ENCODE measurements at places on chromosomes 7 and 10. TPM values are rescaled to one million over a fixed set of nuclear protein-coding genes. Genes with fewer than 3 reads are reported as not detected.
A peak's percentile ranks its signal among the peaks of the same experiment; 100 is the strongest.

DNA sequence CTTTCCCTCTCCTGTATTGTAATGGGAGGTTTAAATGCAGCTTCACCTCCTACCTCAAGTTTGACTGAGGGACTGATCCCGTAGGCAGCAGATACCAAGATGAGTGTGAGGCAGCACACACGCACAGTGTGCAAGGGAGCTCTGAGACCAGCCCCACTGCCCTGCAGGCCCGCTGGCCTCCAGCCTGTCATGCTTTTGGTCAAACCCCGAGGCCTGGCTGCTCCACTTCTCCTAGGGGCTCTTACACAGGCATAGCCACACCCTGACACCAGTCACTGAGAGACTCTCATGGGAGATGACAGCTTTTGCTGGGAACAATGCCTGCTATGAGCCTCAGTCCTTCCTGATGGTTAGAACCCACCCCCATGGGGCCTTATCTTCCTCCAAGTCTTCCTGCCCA, 27.6 kb downstream of the DRGX start:
- no peak for DNase-seq

NHLRC2 gene
- total RNA-seq, result 7.0 TPM

LRRC18 gene
- total RNA-seq, result not detected

DNA sequence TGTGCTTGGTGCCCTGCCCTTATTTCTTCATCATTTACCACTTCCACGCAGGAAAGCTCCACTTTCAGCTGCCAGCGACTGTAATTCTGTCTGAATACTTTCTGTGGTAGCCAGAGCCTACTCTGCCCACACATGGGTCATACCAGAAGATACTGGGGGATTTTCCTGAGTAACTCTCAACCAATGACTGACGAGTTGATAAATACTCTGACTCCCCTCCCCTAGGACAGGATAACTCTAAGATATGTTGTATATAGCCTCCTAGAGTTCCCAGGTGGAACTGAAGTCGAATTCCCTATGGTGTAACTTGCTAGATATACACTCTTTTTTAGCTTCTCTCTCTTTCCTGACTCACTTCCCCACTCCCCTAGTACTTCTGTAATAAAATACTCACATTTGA, 29.8 kb downstream of the SEM1 start:
- DNase-seq, result no peak

DNA sequence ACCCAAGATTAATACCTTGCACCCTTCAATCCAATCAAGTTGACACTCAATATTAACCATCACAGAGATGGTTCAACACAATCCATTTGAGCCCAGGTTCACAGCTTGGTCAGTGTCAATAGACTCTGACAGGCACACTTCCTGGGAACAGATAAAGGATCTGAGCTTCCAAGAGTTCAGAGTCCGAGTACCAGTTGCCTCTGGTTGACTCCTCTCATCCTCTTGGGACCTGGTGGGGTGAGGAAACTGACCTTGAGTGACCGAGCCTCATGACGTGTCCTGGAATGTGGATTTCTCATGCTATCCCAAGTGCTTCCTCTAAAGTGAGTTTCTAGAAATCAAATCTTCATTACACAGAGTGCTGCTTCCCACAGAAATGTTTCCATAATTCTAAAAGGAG, 162.0 kb downstream of the CYP26A1 start:
- peak; percentile 67 for DNase-seq

GRCh38 chr7:148732862-148733261, 34.2 kb downstream of the CUL1 start:
- DNase-seq, result no peak

DNA sequence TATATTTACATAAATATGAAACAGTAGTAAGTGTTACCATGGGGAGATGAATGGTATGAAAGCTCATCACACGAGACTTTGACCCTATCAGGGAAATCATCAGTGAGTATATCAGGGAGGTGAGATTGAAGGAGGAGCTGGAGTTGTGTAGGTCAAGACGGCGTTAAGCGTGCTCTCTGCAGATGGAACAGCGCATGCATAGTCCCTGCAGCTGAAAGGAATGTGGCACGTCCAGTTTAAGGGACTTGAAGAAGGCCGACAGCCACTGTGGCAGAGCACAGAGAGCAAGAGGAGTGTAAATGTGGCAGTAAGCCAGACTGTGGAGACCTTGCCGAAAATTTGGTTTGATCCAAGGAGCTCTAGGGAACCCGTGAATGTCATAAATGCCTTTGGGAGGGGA, 38.9 kb downstream of the POU6F2 start:
- DNase-seq, result no peak

GRCh38 chr10:38094927-38095574, 914 bp downstream of the ZNF37A start:
- peak; percentile 30 for DNase-seq

DNA sequence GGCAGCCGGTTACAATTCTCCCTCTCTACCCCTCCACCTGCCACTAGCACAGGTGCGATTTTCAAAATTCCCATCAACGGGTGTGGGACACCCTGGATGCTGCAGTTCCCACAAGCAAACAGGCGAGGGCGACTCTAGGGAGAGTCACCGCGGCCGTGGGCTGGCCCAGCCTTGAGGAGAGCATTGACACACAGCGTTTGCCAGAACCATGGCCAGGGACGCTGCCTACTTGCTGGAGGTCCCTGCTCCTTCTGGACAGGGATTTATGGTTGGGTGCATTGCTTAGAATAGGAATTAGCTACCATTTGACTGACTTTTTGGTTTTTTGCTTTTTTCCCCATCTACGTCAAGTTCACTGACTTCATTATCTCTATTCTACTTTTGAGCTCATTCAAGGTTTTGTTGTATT, 19.0 kb upstream of the CLDN4 start:
- DNase-seq, result peak; percentile 50

- DNase-seq, result peak; percentile 49
Observed at GRCh38 chr10:118307220-118307619, 34.9 kb downstream of the FAM204A start.

DNA sequence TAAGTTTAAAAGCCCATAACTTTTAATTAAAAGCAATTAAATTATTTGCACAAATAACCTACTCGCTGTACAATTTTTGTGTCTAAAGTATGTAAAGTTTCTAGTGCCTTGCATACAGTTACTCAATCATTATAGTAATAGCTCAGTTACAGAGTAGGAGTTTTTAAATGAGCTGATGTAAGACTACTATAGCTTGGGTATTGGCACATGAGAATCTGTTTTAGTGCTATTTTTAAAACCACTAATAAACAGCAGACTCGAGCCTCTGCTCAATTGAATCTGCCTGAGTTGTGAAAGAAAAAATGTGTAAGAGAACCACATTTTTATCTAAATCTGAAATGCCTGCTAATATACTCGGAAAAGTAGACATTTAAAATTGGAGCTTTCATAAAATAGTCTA, 31.1 kb downstream of the CTNNA3 start:
- peak; percentile 1 for DNase-seq
